ENCODE measurements at places on chromosomes 5 and 9.

DNA sequence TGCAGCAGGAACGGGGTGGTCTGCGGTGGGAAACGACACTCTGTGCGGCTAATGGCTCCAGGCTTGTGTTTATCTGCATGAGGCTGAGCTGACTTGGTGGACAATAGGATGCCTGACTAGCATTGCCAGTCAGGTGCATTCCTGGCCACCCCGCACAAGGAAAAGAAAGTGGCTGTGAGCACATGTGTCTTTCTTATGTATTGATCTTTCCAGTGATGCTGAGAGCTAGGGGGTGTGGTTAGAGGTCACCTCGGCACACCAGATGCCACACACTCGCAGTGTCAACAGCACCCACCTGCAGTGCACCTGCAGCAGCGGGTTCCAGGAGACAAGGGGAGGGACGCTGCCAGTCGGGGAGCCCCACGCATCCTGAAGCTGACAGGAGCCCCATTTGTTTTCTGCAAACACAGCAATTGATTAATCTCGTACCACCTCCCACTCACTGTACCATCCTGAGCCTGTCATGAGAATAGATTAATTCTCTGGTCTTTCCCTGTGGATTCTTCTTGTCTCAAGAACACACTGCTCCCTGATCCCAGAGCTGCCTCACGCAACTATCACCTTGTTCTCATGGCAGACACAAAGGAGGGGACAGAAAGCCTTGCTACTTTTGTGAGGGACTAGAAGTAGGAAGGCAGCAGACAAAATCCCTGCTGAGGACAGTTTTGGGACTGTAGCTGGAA, 251.7 kb upstream of the WWC1 start:
- DNase-seq = no peak

DNA sequence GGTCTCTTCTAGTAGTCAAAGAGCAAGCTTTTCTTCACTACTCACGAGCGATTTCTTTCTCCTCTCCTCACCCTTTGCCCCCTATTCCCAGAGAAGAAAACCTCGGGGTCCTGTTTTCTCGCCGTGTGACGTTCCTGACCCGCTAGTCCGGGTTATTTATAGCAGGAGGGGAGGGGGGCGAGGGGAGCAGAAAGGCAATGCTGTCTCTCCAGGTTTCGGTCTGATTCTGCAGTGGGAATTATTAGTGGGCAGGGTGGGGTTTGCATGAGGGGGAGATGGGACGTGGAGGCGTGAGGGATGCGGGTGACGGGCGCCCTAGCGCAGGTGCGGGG, 847 bp upstream of the GABRB2 start:
- no peak for DNase-seq

GRCh38 chr5:11977904-11978303, 73.7 kb upstream of the CTNND2 start:
- no peak for DNase-seq

- no peak for DNase-seq
Observed at GRCh38 chr5:143499480-143500114, 96.1 kb upstream of the NR3C1 start.

GRCh38 chr9:108382310-108382709, 473.5 kb downstream of the ACTL7B start:
- no peak for DNase-seq

DNA sequence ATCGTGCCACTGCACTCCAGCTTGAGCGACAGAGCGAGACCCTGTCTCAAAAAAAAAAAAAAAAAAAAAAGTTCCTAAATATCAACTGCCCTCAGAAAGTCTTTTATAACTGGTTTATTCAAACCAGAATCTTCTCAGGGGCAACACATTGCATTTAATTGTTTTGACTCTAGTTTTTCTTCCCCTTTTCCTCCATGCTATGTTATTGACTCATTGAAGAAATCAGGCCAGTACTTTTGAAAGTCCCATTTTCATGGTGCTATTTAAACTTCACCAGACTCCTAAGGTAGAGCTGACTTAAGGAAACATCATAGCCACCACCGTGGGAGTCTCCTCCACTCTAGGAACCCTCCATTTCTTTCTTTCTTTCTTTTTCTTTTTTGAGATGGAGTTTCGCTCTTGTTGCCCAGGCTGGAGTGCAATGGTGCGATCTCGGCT, 83.1 kb upstream of the IL6ST start:
- DNase-seq = no peak

- peak; percentile 88 for DNase-seq
Observed at GRCh38 chr5:134140530-134141201, 26.2 kb downstream of the TCF7 start.

- no peak for DNase-seq
Observed at GRCh38 chr5:2848619-2849018, 97.1 kb upstream of the IRX2 start.

GRCh38 chr5:157100140-157100679, 8.6 kb downstream of the HAVCR2 start:
- peak; percentile 61 for DNase-seq

- no peak for DNase-seq
Observed at GRCh38 chr9:120383999-120384924, 195.7 kb downstream of the CDK5RAP2 start.

GRCh38 chr5:52771343-52772039, 16.2 kb upstream of the ITGA1 start:
- peak; percentile 85 for DNase-seq

- no peak for DNase-seq
Observed at GRCh38 chr9:107615321-107615720, 125.8 kb upstream of the KLF4 start.

DNA sequence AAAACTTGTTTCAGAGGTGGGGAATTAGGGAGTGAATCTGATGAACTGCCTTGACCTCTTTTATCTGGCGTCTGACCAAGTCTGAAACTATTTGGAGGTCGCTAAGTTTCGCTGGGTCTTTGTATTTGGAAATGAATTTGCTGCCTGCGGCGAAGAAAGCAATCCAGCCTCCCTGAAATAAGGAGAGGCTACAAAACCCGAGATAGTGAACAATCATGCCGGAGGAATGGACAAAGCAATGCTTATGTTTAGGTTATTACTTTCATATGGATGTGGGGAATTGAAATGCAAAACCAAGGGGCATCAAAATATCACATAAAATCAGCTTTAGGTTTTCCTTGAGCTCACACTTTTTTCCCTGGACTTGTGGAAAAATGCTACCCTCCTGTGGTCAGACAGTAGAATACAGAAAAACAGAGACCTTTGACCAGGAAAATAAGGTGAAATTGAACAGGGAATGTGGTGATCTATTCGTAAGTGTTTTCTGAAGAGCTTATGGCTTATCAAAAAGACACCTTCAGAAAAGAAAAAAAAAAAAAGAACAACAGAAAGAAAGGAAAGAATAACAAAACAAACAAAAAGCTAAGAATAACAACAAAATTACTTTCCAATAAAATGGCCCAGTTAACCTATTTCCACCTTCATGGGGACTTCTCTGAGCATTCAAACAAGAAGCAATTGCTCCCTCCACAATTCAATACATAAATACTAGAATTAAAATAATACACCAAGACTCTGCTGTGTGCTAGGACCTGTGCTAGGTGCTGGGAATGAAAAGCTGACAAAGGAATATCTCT, 68.6 kb upstream of the DPYSL3 start:
- no peak for DNase-seq

- no peak for DNase-seq
Observed at GRCh38 chr9:133803028-133803585, 65.0 kb upstream of the SARDH start.

DNA sequence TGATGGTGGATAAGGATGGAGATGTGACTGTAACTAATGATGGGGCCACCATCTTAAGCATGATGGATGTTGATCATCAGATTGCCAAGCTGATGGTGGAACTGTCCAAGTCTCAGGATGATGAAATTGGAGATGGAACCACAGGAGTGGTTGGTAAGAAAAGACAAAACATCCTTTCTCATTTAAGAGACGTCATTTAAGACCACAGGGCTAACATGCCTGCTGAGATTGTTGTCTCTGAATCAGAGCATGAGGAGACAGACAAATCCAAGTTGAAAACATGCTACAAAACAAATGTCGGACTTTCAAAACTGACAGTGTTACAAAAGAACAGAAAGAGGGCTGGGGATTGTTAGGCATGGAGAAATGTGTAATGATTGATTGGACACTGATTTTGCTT, 4.6 kb downstream of the CCT5 start:
- DNase-seq = no peak

GRCh38 chr5:94347130-94347529, 271.3 kb downstream of the KIAA0825 start:
- DNase-seq = no peak

GRCh38 chr5:143716881-143717280, 95.1 kb upstream of the HMHB1 start:
- DNase-seq = no peak

GRCh38 chr5:31815376-31815775, 176.4 kb downstream of the PDZD2 start:
- DNase-seq = no peak

DNA sequence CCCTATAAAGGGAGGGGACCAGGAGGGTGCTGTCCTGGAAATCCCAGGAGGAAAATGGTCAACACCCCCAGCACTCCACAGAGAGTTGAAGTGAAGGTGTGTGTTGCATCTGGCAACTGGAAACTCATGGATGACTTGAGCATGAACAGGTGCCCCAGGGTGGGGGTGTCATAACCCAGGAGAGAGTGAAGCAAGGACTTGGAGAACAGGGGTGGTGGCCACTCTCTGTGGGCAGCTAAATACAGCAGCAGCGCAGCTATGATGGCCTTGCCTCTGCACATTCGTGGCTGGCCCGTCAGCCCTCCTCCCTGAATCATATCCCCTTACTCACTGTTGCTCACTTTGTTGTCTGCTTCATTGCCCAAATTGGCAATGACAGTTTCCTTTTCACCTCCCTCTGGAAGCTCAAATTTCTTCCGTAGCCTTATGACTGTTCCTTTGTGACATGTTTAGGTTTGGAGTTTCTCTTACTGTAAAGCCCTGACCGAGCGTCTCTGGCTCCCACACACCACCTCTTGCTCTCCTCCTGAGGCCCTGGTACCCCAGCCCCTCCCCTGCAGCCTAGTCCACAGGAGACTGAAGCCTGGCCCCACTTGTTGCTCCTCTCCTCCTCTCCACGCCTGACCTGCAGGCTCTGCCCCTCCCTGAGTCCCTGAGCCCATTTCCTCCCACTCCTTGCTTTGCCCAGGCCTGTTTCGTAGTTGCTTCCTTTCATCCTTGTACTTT, 185.8 kb downstream of the CD180 start:
- no peak for DNase-seq

DNA sequence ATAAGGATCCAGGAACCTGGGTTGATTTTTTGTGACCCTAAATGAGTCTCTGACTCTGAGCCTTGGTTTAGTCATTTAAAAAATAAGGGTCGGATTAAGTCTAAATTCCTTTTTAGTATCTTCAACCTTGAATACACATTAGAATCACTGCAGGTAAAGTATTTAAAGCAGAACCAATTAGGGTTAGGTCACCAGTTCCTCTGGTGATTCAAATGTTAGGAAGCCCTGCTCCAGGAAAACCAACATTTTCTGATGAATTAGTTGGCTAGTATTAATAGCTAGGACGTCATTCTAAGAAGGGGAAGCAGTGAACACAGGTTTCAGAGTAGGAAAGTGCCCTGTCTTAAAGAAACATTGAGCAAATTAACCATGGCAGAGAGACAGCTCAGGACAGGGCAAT, 31.4 kb upstream of the BRINP1 start:
- DNase-seq = no peak

DNA sequence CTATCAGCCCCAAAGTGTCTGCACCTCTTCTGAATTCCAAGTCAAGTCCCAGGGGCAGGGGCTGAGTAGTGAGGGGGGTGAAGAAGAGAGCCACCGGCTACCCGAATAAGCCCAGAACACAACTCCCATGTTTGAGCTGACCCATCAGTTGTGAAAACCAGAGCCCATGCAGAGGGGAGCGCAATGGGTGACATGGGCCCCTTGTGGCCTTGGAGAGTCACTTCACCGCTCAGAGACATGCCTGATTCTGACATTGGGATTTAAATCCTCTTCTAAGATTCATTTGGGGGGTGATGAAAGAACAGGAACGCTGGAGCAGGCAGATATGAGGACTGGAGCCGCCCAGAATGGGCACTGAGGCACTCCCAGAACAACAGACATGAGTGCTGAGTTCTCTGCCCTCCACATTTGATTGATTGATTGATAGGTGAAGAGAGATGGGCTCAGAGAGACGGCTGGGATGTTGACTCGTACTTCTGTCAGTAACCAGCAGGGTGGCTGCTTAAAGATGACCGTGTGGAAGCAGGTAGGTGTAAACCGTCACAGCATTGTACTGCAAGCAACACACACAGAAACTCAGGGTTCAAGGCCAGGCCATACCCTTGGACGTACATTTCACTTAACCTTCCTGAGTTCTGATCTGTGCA, 74.3 kb downstream of the GPR21 start:
- DNase-seq = no peak

DNA sequence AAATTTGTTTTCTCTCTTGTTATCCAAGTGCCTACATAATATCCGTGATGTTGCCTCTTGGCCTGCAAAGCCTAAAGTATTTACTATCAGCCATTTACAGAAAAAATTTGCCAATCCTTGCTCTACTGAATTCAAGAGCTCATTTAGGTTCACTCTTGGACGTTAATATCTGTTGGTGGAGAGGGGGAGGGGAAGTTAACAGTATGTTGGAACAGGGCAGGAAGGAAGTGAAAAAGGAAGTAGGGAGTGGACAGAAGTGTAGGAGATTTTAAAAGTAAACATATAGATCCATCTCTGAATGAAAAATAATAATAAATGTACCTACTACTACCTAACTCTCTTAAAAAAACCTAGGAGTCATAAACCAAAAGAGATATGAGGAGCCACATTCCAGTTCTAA, 32.8 kb downstream of the ZNF608 start:
- DNase-seq = no peak

GRCh38 chr5:149117970-149118369, 23.3 kb upstream of the ABLIM3 start:
- no peak for DNase-seq

DNA sequence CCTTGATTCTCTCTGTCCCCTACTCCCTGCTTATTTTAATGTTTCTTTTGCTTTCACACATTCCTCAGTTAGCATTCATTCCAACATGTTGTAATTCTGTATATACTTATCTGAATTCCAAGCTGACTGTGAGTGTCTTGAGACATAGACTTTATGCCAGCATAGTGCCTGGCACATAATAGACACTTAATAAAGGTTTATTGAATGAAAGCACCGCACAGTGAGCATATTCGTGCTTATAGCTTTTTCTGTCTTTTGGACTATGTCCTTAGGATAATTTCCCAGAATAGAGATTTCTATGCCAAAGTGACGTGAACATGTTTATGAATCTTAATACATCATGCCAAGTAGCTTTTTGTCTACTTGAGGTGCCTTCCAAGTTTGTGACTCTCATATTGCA, 174.6 kb downstream of the CD180 start:
- DNase-seq = no peak

- DNase-seq = no peak
Observed at GRCh38 chr9:135779571-135779970, 77.6 kb downstream of the KCNT1 start.
